CD4-positive, alpha-beta T cell treated with Interleukin-12 subunit alpha and Interleukin-12 subunit beta, for 1 hour (primary cell): ENCODE measurements at places on chromosomes 1 and 21.

GRCh38 chr1:53123453-53124140 lies 18.8 kb downstream of the SLC1A7 start:
- no peak for DNase-seq

GRCh38 chr1:203993256-203993655 lies 79.7 kb upstream of the SOX13 start:
- DNase-seq: no peak

DNA sequence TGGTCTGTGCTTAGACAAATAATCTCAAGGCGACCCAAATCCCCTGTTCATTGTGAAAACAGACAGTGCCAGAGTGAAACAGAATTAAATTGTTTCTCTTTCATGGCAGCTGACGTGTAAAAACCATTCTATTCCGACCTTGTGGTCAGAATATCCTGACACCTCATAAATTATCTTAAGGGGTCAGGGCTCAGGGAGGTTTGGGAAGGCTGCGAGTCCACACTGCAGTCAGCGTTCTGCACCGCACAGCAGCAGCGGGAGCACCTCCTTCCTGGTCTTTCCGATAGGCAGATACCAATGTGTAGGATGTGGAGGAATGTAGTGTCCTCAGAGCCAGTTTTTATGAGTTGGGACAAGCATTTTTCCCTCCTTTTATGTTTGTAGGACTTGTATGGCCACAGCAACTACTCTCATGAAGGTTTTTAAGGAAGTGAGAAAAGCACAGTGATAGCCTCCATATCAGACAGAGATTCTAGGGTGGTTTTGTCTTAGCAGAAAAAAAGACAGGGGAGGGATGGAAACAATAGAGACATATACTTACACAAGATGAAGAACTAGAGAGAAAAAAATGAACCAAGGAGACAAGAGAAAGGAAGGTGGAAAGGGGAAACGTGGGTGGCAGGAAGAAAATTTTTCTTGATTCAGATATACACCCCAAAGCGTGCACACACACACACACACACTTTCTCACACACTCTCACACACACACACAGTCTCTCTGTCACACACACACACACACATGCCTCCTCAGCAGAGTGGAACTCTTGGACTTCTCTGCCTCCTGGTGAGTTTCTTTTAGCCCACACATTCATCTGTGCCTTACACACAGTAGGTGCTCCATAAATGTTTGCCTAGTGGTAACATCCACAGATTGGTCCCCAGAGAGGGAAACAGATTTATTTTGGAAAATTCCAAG lies 68.6 kb downstream of the NTMT2 start:
- DNase-seq: no peak

GRCh38 chr1:30675761-30676160 lies 47.6 kb downstream of the MATN1 start:
- DNase-seq: no peak

- no peak for DNase-seq
Observed at GRCh38 chr1:22212400-22213233, 69.7 kb upstream of the WNT4 start.

GRCh38 chr1:198929961-198930599 lies 291.2 kb downstream of the PTPRC start:
- DNase-seq: peak; percentile 48

GRCh38 chr1:200166411-200166810 lies 138.9 kb downstream of the NR5A2 start:
- DNase-seq: no peak

DNA sequence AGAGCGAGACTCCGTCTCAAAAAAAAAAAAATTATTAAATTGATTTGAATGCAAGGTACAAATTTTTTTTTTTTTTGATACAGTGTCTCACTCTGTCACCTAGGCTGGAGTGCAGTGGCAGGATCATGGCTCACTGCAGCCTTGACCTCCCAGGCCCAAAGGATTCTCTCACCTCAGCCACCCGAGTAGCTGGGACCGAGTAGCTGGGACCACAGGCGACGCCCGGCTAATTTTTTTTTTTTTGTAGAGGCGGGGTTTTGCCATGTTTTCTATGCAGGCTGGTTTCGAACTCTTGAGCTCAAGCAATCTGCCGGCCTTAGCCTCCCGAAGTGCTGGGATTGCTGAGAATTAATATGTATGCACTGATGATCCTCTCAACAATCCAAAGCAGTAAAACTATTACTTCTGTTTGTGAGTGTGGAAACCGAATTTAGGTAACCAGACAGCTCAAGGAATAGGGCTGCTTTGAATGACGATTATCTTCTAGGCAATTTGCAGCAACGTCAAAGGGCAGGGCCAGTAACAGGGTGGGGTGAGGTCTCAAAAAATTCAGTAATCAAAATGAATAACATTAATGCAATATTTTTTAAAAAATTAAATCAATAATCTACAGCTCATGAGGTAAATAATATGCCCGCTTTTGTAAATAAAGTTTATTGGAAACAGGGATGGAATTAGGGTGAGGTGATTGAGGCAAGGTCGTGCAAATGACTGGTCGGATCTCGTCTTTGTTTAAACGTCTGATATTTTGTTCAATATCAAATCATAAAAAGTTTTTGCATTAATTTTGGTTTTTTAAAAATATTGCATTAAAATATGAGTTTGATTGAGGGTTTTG lies 1.2 kb downstream of the CLSPN start:
- DNase-seq: no peak

DNA sequence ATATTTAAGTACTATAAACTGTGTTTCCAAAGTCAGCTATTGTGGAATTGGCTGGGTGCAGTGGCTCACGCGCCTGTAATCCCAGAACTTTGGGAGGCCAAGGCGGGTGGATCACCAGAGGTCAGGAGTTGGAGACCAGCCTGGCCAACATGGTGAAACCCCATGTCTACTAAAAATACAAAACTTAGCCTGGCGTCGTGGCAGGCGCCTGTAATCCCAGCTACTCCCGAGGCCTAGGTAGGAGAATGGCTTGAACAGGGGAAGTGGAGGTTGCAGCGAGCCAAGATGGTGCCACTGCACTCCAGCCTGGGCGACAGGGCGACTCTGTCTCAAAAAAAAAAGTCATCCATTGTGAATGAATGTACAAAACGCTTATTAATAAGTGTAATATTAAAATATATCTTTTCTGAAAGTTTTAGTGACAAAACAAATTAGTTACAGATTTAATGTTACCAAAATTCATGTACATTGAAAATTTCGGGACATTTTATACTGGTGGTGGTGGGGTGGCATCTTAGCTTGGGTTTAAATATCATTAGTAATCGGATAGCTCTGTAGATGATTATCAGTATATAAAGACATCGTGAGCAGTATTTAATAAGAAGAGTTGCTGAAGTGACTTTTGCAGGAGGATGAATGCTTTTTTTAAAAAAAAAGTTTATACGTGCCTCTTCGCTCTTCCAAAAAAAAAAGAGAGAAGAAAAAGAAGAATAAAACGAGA lies 503 bp upstream of the SRSF11 start:
- DNase-seq: no peak

DNA sequence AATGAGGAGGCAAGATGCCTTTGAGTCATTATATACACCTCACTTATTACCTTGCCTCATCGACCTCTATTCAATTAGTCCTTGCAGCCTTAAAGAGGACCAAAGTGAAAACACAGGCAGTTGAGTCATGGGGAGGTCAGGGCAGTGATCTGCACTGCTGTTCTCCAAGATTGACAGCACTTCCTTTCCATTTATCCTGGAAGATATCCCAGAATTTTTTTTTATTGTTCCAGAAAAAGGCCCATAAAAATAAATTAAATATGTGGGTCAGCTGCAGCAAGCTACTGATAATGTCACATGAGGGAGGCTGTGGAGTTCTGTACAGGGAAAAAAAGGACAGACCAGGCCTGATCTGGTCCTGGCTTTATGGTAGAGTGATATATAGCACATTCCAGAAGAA lies 33.2 kb upstream of the CDC42BPA start:
- DNase-seq: no peak

GRCh38 chr1:113095790-113096455 lies 22.9 kb downstream of the LRIG2 start:
- DNase-seq: no peak

- DNase-seq: no peak
Observed at GRCh38 chr1:228084797-228085196, 2.3 kb downstream of the ARF1 start.

DNA sequence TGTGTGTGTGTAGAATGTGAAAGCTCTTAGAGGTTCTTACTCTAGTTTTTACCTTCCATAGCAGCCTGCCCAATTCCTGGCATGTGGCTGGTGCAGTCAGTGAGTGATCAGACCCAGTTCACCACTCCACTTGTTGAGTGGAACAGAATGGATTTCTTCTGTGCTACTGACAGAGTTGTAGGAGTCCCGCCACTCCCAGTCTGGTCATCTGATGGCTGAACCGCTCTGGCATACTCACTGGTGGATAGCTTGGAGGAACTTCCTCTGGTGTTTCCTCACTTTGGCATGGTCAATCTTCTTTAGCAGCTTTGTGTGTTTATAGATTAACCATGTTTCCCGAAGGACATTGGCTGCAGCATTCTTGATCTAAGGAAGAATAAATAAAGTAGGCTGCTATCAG lies 106.7 kb upstream of the ADAR start:
- peak; percentile 4 for DNase-seq

DNA sequence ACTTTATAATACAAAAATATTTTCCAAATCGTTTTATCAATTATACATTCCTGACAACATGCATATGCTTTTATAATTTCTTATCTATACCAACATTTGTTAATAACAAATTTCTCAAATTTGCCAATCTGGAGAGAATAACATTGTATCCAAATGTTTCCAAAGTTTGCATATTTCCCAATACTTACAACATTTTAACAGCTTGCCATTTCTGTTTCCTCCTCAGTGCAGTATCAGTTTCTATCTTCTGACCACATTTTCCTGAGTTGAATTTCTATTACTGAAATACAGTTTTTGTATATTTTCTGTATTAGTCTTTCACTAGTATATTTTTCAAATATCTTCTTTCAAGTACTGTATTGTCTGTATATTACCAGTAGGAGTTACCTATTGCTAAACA lies 1594.3 kb downstream of the PLA2G4A start:
- no peak for DNase-seq

DNA sequence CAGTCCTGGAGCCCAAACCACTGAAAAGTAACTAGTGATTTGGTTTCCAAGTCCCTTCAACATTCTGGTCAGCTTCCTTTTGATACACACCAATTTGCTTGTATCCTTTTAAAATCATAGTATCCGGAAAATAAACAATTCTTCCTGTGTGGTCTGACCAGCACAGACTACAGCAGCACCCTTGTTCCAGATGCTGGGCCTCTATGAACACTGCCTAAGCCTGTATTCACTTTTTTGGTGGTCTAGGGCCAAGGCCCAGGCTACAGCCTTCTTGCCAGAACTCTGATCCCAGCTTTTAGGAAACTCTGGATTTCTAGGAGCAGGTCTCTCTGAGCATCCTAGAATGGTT lies 801 bp upstream of the DDAH1 start:
- DNase-seq: no peak

GRCh38 chr1:175793617-175794016 lies 50.2 kb upstream of the TNR start:
- no peak for DNase-seq

DNA sequence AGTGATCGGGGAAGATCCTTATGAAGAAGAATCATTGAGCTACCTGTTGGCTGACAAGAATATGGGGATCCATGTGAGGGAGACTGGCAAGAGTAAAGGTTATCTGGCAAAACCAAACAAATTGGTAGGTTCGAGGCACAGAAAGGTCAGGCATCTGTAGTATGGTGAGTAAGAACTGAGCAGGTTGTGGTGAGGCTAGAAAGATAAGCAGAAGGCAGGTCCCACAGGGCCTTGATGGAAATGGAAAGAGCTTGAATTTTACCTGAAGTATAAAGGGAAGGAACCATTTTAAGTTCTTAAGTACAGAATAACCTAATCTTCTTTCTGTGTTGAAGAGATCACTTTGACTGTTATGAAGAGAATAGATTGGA lies 11.1 kb downstream of the PTPRC start:
- DNase-seq: peak; percentile 53

GRCh38 chr1:21674957-21675356 lies 5.8 kb upstream of the RAP1GAP start:
- no peak for DNase-seq

DNA sequence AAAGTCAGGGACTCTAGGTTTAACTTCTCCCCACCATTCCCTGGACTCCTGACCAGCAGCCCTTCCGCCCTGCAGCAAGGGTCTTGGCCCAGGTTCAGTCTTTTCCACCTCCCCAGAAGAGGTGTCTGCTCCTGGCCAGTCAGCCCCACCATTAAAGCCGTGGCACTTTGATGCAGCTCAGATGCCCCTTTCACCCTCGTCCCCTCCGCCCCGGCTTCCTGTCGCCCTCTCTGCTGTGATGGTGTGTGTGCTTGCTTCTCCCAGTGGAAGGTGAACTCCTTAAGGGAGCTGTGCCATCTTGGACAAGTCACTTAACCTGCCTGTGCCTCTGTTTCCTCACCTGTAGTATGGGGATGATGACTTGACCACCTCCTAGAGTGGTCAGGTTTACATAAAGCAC lies 17.8 kb upstream of the TTC4 start:
- no peak for DNase-seq

DNA sequence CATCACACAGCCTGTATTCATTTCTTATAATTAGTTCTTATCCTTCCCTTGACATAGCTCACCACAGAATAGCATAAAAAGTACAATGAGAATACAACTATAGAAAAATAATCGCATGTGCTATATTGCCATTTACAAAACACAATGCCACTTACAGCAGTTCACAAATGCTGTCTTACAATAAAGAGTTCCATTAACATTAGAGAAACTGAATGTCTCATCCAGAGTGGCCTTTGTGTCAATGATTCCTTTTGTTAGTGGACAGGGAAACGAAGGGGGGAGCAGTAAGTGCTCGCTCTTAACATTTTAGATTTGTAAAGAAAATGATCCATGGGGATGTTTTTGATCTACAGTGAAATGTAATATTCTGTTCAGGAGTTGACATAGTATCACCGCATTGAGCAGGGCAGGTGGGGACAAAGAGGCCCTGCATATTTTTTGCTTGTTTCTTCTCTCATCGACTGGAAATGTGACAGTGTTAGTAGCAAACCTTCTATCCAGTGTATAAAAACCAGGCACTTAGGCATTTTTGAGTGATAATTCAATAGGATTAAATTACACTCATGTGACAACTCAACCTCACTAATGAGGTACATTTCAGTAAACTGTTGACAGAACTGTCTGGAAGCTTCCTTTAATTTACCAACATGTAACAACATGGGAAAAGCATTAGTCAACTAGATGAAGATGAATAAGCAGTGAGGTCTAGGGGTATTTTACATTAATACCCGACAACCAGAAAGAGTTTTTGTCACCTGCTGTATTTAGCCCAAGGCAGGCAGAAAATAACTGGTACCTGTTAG lies 35.6 kb upstream of the RRP15 start:
- DNase-seq: no peak

- no peak for DNase-seq
Observed at GRCh38 chr1:234745844-234746797, 136.1 kb upstream of the IRF2BP2 start.

GRCh38 chr1:156113282-156113950 lies 1.1 kb upstream of the LMNA start:
- no peak for DNase-seq
